NCI-H1417 treated with DMSO at 0.1 percent for 48 hours (cell line): ENCODE measurements at places on chromosomes 16 and 17.

- DNase-seq, result no peak
These were observed 122.4 kb upstream of the NLRP1 start for GRCh38 chr17:5706577-5707210.

- no peak for DNase-seq
These were observed 173.8 kb upstream of the CHMP6 start for GRCh38 chr17:80817861-80818260.

DNA sequence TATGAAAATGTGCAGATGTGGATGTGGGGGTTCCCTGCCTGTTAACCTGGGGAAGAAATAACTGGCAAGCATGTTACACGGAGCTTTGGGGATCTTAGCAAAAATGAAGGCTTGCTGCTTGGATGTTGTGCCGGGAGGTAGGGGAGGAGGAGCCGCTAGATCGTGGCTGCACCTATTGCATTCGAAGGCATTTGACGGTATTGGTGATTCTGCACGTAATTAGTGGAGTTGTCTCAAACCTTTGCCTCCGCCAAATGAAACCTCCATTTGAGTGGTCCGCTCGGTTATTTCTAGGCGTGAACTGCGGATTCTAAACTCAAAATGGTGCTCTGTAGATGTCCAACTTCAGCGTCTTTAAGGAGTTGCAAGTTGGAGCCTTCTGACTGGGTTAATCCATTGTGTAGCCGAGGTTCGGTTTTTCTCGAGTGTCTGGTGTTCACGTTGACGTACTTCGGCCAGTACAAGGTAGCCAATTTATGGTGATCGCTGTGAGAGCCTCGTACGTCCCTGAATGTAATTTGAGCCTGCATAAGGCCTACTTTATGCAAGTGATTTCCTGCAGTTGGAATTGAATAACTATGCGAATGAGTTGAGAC is 1.5 kb downstream of the TNRC6C start:
- no peak for DNase-seq

GRCh38 chr16:30115238-30115637 is 1.9 kb upstream of the GDPD3 start:
- no peak for DNase-seq

DNA sequence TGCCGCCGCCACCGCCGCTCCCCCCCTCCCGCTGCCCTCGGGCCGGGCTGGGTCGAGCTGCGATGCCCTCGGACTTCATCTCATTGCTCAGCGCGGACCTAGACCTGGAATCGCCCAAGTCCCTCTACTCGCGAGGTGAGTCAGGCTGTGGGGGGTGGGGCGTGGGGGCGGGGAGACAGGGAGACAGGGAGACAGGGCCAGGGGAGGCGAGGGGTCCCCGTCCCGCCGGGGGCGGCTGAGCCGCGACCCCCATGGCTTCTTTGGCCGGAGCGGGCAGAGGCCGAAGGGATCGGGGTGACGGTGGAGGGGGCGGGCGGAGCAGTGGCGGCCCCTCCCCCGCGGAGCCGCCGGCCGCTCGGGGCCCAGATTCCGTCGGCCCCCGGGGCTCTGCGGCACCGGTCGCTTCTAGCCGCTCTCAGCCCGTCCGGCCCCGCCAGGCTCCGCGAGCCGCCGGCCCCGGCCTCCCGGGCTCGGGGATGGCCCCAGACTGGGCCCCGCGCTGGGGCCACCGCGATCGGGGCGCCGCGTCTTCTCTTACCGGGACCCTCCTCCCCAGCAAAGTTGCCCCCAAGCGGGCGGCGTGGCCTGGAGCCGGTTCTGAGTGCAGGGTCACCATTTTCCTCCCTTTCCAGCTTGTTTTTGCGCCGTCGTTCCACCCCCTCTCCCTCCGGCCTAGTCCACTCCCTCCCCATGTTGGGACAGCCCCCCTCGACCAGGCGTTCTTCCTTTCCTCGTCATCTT is 644 bp downstream of the NFAT5 start:
- no peak for DNase-seq

DNA sequence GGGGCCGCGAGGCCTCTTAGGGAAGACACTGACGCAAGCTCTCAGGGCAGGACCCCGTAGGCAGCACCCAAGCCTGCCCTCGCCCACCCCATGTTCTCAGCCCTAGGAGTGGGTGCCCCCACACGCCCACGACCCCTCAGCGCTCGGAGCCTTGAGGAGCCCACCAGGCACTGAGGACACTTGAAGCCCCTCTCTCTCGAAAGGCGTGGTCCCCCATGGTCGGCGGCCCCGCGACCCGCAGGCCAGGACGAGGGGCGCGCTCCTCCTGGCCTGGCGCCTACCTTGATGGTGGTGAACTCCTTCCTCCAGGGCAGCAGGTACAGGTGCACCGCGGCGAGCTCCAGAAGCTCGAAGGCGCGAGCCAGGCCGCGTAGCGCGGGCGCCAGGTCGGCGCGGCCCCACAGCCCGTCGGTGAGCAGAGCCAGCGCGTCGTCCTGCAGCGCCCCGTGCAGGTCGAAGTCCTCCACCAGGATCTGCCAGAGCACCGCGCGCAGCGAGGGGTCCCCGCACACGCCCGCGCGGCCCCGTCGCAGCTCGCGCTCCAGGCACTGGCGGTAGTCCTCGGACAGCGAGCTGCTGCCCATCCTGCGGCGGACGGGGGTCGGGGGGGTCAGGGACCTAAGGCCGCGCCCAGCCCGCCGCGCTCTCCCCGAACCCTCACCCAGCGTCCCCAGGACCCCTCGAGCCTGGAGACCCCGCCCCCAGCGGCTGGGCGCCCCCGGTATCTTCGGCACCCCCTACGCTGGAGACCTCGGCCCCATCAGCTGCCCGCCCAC is 668 bp downstream of the SPATA2L start:
- DNase-seq, result no peak

- DNase-seq, result no peak
These were observed 24.8 kb upstream of the CDRT4 start for GRCh38 chr17:15492186-15492585.

GRCh38 chr16:66131895-66132294 is 234.6 kb upstream of the CDH5 start:
- no peak for DNase-seq

DNA sequence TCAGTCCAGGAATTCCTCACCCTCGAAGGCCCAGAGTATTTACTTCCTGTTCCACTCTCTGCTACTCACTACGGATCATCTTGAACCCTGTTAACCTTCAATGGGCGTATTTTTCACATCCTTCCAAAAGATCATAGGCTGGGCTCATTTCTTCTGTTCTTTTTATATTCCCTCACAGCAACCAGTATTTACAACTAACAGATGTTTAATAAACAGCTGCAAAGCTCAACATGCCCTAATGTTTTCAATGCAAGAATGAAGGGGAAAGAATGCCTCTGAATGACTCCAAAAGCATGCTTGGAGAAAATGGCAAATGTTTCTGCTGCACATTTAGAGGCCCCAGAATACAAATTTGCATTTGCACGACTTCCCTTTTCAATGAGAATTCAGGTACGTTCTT is 174.9 kb downstream of the ZFHX3 start:
- DNase-seq, result no peak

DNA sequence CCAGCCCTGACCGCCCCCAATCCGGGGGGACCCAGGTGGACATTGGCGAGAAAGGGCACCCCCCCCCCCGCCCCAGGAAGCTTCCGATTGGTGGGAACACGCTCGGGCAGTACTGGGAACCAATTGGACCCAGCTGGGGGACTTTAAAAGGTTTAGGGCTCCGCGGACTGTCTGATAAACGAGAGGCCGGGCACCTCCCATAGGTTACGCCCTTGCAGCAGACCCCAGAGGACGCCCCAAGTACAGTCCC is 245 bp downstream of the TMEM256 start:
- DNase-seq, result no peak

GRCh38 chr16:35636480-35637230 is 2177.2 kb downstream of the TP53TG3F start:
- DNase-seq, result no peak

DNA sequence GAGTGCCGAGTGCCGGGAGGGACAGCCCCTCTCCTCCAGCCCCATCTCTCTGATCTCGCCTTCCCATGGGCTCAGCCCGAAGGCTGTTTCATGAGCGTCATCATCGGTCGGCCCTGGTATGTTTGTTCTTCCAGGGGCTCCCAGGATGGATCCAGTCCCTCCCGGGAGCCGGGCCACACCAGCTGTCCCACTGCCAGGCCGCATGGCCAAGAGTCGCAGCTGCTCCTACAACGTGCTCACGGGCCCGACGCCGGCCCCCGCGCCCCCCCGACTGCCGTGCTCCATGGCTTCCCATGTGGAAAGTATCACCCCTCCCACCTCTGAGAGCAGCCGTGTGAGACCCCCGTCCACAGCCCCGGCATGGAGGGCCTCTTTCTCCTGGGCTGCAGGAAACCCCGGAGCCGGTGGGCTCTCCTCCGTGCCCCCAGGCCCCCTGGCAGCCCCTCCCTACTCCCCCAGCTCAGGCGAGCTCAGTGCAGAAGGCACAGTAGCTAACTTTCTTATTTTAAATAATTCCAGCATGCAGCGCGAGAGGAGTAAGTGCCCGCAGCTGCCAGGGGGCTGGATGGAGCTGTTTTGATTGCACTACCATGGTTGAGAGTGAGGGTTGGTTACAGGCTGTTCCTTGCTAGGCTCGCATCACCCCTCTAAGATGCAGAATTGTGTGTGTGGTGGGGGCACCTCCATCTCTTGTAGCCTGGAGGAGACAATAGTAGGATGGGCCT is 26.6 kb upstream of the GSE1 start:
- no peak for DNase-seq

- DNase-seq, result no peak
These were observed 17.5 kb downstream of the SLFN12L start for GRCh38 chr17:35519906-35520442.
